ENCODE measurements at places on chromosomes 6 and 20.
A peak's percentile ranks its signal among the peaks of the same experiment; 100 is the strongest.

GRCh38 chr20:23189854-23190253 lies 103.7 kb upstream of the CD93 start:
- H3K27me3 ChIP-seq = no peaks in the 10 kb centered on the region
- no peak overlapping the region for H3K27ac ChIP-seq
- no peak for DNase-seq
- no peak overlapping the region for H3K4me3 ChIP-seq
- H3K36me3 ChIP-seq = no peaks in the 10 kb centered on the region

GRCh38 chr6:170175644-170176135 lies 115.2 kb downstream of the DLL1 start:
- no peak overlapping the region for H3K4me3 ChIP-seq
- H3K27me3 ChIP-seq = no peaks in the 10 kb centered on the region
- H3K36me3 ChIP-seq = no peaks in the 10 kb centered on the region
- H3K27ac ChIP-seq = no peak overlapping the region
- DNase-seq = no peak

DNA sequence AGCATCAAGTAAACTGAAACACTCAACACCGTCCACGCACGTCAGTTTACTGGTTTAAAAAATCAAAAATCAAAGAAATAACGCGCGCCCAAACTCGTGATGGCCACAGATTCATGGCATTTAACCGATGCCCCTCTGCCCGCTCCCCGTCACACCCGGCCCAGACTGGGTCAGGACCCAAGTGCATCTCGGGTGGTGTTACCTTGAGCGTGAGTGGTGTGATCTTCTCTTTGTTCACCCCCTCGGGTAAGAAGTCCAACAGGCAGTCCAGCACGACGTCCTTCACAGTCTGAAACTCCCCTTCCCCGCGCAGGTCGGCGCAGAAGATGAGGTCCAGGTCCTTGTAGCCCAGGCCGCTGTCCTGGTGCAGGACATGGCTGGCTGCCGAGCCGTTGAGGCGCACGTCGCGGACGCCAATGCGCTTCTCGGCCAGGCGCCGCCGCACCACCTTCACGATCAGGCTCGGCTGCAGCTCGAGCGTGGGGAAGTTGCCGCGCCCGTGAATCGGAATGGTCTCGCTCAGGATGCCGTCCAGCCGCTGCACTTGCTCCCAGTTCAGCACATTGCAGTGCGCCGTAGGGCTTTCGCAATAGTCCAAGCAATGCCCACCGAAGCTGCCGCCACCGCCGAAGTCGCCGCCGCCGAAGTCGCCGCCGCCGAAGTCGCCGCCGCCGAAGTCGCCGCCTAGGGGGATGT lies 945 bp downstream of the TENT5A start:
- H3K4me1 ChIP-seq = no peaks in the 10 kb centered on the region
- no peaks in the 10 kb centered on the region for H3K27me3 ChIP-seq
- no peaks in the 10 kb centered on the region for H3K36me3 ChIP-seq
- no peak overlapping the region for H3K27ac ChIP-seq
- peak overlapping the region; percentile 61 for H3K4me3 ChIP-seq

DNA sequence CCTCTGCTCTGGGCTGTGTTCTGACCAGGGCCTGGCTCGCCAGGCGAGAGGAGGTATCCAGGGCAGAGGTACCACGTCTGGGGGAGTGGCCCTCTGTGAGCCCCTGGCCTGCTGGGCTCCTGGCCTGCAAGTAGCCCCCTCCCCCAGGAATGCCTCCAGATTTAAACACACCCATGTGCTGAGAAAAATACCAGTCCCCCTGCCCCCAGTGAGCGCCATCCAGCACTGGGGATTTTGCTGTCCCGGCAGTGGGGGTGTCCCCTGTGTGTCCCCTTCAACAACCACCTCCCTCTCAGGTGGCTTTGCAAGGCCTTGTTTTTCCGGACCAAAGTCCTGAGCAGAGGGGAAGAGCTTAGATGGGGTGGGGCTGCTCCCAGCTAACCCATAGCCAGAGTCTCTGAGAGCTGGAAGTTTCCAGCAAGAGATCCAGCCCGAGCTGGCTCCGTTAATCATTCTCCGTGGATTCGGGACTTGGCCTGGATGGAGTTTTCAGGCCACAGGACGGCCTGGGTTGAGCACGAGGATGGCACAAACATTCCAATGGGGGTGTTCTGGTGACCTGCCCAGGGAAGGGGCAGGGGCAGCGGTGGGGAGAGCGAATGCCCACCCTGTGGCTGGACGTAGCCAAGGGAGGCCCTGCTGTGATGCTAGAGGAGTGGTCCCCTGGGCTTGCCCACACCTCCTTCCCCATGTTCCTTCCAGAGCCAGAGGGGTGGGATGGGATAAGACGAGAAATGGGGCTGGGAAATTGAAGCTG lies 29.0 kb downstream of the PCK1 start:
- no peak for DNase-seq
- no peaks in the 10 kb centered on the region for H3K27me3 ChIP-seq
- H3K27ac ChIP-seq = no peak overlapping the region
- no peaks in the 10 kb centered on the region for H3K36me3 ChIP-seq
- H3K4me1 ChIP-seq = no peaks in the 10 kb centered on the region

- H3K4me3 ChIP-seq = no peak overlapping the region
- no peak overlapping the region for H3K27ac ChIP-seq
- no peaks in the 10 kb centered on the region for H3K4me1 ChIP-seq
- no peaks in the 10 kb centered on the region for H3K27me3 ChIP-seq
- H3K36me3 ChIP-seq = no peaks in the 10 kb centered on the region
Measured at GRCh38 chr6:67287566-67287965, 1347.5 kb upstream of the ADGRB3 start.

DNA sequence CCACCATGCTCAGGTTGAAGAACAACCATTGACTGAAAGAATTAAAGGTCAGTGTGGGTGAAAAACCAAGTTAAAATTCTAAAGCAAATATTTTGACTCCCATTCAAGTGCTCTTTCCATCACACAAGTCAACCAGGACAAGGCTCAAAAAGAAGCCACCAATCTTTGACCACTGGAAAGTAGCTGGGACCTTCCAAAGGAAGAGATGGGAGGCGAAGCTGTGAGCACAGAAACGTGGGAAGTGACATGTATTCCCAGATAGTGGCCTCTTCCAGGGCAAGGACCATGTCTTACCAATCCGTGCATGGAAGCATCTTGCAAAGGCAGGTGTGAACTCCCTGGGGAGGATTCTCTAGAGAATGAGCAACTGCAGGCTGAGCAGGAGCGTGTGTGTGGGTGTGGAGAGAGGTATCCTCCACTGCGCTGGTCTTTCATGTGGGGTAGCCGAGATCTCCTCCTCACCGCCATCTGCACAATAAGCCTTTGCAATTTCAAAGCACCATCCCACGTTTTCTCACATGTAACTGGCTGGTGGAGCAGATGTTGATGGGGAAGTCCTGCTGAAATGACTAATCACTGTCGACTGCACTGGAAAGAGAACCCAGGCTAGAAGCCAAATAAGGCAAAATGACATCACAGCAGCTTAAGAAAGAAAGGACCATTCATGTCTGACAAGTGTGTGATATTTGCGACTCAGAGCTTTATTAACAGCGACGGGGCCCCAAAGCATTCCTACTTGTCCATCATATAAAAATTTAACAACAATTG lies 189.4 kb upstream of the RREB1 start:
- DNase-seq = peak; percentile 91
- no peaks in the 10 kb centered on the region for H3K27me3 ChIP-seq
- peak overlapping the region; percentile 30 for H3K27ac ChIP-seq
- no peaks in the 10 kb centered on the region for H3K36me3 ChIP-seq
- peaks cover 27% of the 10 kb centered on the region for H3K4me1 ChIP-seq

DNA sequence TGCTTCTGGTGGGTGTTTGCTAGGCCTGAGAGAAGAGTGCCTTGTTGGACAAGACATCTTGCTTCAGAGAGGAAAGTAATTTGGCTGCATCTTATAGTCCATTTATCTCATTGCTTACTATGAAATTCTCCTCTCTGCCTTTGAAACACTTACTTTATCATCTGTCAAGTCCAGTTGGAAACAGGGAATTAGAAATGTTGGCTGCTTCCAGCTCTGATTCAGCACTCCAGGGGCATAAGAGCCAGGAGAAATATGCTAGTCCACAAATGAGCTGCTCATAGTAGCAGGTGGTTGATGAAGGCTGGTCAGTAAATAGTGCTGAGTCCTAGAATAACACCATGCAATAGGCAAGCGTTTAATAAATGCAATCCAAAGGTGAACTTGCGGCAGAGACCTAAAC lies 227.1 kb downstream of the SLC35F1 start:
- H3K36me3 ChIP-seq = no peaks in the 10 kb centered on the region
- H3K4me3 ChIP-seq = no peak overlapping the region
- H3K4me1 ChIP-seq = no peaks in the 10 kb centered on the region
- DNase-seq = no peak

GRCh38 chr6:115796061-115796460 lies 264.6 kb downstream of the FRK start:
- no peak for DNase-seq
- no peak overlapping the region for H3K4me3 ChIP-seq
- no peaks in the 10 kb centered on the region for H3K4me1 ChIP-seq
- no peaks in the 10 kb centered on the region for H3K27me3 ChIP-seq
- no peaks in the 10 kb centered on the region for H3K36me3 ChIP-seq

DNA sequence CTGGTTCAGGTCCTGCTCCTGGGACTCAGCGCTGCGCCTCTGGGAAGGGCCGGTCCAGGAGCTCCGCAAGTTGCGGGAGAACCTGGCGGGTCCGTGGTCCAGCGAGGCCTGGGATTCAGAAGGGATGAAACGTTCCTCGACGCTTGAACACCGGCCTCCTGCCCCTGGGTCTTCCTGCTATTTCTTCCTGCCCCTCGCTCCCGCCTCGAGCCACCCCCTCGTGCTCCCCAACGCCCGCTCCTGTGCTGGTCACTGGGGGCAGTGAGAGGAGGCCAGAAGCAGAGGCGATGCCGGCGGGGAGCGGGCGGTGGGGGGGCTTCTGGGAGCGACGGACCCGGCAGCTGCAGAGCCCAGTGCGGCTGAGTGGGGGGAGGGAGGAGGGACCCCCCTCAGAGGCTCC lies 20.8 kb upstream of the KIF25 start:
- H3K27ac ChIP-seq = no peak overlapping the region
- H3K27me3 ChIP-seq = no peaks in the 10 kb centered on the region
- H3K36me3 ChIP-seq = no peaks in the 10 kb centered on the region
- H3K4me1 ChIP-seq = no peaks in the 10 kb centered on the region
- no peak overlapping the region for H3K4me3 ChIP-seq

DNA sequence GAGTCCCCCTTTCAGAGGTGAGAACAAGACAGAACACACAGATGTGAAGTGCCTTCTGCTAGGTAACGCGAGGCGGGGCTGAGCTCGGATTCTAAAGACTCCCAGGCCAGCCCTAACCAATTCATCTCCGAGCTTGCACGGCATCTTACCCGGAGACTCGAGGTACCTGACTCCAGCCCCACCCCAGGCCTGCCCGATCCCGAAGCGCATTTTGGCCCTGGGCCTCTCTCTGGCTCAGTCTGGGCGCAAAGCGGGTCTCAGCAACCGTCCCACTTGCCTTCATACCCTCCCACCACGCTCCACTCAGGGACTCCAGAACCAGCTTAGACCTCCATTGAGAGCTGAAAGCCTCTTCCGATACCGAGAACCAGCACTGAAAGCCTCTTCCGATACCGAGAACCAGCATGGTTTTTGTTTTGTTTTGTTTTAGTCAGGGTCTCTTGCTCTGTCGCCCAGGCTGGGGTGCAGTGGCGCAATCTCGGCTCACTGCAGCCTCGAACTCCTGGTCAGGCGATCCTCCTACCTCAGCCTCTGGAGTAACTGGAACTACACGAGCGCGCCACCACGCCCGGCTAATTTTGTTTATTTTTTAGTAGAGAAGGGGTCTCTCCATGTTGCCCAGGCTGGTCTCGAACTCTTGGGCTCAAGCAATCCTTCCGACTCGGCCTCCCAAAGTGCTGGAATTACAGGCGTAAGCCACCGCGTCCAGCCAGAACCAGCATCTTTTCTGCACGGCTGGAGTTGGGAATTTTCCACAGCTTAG lies 557 bp upstream of the DYNLRB1 start:
- peaks cover 7% of the 10 kb centered on the region for H3K4me1 ChIP-seq
- no peaks in the 10 kb centered on the region for H3K27me3 ChIP-seq
- DNase-seq = peak; percentile 56
- H3K36me3 ChIP-seq = peaks cover 4% of the 10 kb centered on the region
- peak overlapping the region; percentile 82 for H3K4me3 ChIP-seq
- peak overlapping the region; percentile 78 for H3K27ac ChIP-seq

DNA sequence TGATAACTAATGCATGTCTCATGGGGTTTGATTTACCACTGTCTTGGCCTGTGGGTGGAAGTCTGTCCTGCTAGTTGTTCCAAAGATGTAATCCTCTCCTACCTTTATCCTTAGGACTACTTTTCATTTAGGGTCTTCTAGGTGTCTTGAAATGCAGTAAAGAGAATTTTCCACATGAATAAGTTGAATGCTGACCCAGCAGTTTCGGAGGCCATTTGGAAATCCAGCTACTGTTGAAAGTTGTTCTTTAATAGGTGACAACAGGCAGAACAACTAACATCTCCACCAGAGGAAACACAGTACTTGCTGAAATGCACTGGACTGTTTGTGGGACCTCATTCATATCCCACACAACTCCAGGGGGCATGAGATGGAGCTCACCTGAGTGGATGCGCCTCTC lies 478.1 kb downstream of the BTBD3 start:
- no peak overlapping the region for H3K27ac ChIP-seq
- no peak for DNase-seq
- no peaks in the 10 kb centered on the region for H3K27me3 ChIP-seq
- no peaks in the 10 kb centered on the region for H3K4me1 ChIP-seq
- no peak overlapping the region for H3K4me3 ChIP-seq

DNA sequence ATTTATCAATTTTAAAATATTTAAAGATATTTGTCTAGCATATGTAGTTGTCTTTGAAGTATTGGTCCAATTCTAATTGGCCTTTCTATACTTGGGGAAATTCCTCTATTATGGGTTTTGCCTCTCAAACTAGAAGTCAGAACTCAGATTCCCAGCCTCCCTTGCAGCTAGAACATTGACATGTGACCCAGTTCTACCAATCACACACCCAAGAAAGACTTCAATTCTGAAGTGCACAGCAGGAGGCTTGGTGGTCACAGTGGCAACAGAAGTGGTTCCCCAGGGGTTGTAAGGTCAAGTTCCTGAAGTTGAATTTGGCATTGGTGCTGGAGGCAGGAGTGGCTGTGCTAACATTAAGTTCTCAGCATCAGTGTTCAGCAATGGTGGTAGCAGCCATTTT lies 14.8 kb upstream of the FKBP5 start:
- H3K4me1 ChIP-seq = no peaks in the 10 kb centered on the region
- no peak overlapping the region for H3K4me3 ChIP-seq
- H3K27ac ChIP-seq = no peak overlapping the region
- no peaks in the 10 kb centered on the region for H3K27me3 ChIP-seq

DNA sequence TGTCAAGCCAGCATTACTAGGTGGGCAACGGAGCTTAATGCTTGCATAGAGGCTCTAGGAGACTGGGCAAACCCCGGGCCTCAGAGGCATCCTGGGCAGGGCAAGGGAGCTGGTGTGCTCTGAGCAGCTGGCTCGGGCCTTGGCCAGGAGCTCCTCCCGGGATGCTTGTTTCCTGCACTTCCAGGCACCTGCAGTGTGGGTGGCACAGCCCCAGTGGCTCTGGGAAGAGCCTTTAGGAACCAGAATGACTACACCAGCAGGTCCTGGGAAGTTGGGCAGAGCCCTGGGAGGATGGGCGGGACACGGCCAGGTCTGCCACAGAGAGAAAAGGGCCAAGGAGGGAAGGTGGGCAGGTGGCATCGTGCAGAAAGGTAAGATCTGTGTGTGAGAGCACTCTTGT lies 80.4 kb upstream of the CD93 start:
- H3K4me3 ChIP-seq = no peak overlapping the region
- DNase-seq = no peak
- no peaks in the 10 kb centered on the region for H3K36me3 ChIP-seq
- H3K27ac ChIP-seq = no peak overlapping the region

- peak; percentile 79 for DNase-seq
- no peak overlapping the region for H3K4me3 ChIP-seq
- H3K27ac ChIP-seq = peak overlapping the region; percentile 38
- no peaks in the 10 kb centered on the region for H3K27me3 ChIP-seq
Measured at GRCh38 chr6:105591053-105591452, 188.2 kb upstream of the PREP start.

GRCh38 chr6:69069881-69070280 lies 434.8 kb downstream of the ADGRB3 start:
- H3K4me3 ChIP-seq = no peak overlapping the region
- H3K27ac ChIP-seq = no peak overlapping the region
- no peaks in the 10 kb centered on the region for H3K27me3 ChIP-seq
- DNase-seq = no peak
